ENCODE measurements at places on chromosomes 2 and 18.
A peak's percentile ranks its signal among the peaks of the same experiment; 100 is the strongest.

DNA sequence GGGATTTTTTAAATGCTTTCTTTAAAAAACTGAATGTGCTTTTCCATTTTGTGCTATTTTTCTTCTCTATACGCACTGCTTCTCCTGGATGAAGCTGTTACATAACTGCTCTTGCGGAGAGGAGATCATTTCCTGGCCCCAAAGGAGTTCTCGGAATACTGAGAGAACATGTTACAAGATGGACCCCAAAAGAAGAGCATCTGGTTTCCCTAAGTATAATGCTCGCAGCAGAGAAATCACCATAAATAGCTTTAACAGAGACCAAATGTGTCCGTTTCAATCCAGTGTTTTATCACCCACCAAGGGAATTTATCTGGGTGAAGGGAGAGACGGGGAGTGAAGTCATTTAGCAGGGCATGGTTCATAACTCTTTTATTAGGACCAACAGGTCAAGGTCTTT lies 80.1 kb downstream of the RBM43 start:
- no peak for DNase-seq

- DNase-seq = no peak
Measured at GRCh38 chr2:20169796-20170703, 54.9 kb downstream of the SDC1 start.

GRCh38 chr2:160747501-160748170 lies 254.0 kb upstream of the RBMS1 start:
- no peak for DNase-seq

DNA sequence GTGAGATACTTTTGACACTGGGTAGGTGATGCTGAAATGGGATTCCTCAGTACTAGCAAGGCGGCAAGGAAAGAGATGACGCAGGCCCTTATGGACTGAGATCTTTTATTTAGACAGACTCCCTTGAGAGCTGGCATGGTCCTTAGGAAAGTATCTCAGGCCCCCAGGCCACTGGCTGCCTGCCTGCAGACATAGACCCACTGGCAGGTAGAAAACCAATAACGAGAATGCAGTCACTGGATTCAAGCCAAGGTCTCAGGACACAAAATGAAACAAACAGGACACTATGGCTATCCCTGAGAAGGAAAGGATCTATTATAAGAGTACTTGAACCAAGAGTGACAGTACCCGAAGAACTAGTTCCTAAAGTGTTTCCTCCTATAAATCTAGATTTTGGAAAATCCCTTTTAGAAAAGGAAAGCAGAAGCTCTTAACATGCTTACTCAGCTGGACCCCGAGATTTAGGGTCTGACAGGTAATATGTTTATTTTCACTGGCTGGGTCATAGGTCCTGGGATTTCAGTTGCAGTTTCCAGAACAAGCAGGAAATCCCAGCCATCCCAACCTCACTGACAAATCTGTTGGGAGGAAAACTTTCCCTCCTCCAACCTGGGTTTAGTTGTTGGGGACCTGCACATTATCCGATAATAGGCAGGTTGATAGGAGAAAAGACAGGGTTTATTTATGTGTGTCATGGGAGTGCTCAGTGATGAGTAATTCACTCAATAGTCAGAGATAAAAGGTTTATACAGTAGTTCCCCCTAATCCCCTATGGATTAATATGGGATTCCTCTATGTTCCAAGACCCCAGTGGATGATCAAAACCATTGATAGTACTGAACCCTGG lies 44.5 kb downstream of the COMMD1 start:
- no peak for DNase-seq

- no peak for DNase-seq
Measured at GRCh38 chr2:145350011-145350410, 830.1 kb upstream of the ZEB2 start.

- no peak for DNase-seq
Measured at GRCh38 chr2:146461068-146461467, 1383.8 kb upstream of the ACVR2A start.

- no peak for DNase-seq
Measured at GRCh38 chr2:9178110-9178903, 28.3 kb upstream of the ASAP2 start.

DNA sequence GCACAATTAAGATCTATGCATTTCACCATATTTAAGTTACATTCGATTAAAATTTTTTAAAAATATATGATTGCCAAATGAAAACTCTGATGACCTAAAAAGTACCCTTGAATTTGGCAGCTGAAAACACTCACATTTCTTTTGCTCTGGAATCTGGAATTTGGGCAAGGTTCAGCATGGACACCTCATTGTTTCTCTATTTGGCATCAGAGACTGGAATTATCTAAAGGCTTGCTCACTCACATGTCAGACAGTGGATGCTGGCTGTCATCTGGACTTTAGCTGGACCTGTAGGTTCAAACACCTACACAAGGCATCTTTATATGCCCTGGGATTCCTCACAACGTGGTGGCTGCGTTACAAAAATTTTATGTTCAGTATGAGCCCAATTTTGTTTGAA lies 16.1 kb downstream of the MBOAT2 start:
- DNase-seq = no peak

GRCh38 chr2:190678444-190679162 lies 29.7 kb downstream of the NAB1 start:
- no peak for DNase-seq

DNA sequence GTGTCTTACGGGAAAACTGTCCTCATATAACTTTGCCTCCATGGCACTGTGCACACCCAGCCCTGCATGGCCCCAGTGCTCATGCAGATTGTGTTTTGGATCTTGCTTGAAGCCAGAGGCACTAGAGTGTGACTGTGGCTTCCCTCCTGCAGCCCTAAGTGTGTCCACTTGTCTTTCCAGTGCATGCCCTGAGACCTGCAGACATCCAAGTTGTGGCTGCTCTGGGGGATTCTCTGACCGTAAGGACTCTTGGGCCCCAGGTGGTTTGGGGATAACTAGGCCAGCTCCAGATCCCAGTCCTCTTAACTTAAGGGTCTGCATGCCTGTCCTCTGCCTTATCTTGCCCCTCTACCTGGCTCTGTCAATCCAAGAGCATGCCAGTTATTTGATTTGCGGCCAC lies 96.6 kb downstream of the PLB1 start:
- no peak for DNase-seq

DNA sequence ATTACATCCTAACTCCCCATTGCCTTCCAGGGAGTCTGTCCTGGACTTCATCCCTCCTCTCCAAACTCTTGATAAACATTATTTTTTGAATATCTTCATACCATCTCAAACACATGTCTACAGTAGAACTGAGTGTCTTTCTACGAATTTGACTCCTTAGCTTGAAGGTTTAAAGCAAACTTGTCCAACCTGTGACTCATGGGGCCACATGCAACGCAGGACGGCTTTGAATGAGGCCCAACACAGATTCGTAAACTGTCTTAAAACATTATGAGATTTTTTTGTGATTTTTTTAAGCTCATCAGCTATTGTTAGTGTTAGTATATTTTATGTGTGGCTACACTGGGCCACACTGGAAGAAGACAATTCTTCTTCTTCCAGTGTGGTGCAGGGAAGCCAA lies 98.1 kb downstream of the PARD3B start:
- no peak for DNase-seq

- peak; percentile 29 for DNase-seq
Measured at GRCh38 chr2:32009516-32010256, 1.1 kb downstream of the MEMO1 start.

- no peak for DNase-seq
Measured at GRCh38 chr18:48893608-48894600, 56.9 kb downstream of the SMAD7 start.

GRCh38 chr2:106664669-106665068 lies 177.5 kb downstream of the CD8B2 start:
- no peak for DNase-seq

- no peak for DNase-seq
Measured at GRCh38 chr2:186895451-186895850, 46.5 kb upstream of the ZSWIM2 start.

DNA sequence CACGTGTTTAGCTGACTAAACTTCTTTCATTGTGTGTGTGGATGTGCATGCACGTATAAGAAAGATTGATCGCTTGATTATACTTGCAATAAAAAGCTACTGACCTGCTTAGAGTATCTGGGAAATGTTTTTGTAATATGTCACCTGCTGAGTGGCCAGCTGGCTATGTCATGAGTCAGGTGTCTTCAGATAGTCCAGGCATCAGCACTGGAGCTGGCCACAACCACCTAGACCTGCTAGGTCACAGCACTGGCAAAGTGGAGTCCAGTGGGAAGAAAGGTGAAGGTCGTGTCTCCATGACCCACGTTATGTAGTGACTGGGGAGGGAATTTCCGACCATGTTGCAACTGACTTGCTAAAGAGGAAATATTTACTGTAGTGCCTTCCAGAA lies 147.0 kb downstream of the ESCO1 start:
- DNase-seq = peak; percentile 6

DNA sequence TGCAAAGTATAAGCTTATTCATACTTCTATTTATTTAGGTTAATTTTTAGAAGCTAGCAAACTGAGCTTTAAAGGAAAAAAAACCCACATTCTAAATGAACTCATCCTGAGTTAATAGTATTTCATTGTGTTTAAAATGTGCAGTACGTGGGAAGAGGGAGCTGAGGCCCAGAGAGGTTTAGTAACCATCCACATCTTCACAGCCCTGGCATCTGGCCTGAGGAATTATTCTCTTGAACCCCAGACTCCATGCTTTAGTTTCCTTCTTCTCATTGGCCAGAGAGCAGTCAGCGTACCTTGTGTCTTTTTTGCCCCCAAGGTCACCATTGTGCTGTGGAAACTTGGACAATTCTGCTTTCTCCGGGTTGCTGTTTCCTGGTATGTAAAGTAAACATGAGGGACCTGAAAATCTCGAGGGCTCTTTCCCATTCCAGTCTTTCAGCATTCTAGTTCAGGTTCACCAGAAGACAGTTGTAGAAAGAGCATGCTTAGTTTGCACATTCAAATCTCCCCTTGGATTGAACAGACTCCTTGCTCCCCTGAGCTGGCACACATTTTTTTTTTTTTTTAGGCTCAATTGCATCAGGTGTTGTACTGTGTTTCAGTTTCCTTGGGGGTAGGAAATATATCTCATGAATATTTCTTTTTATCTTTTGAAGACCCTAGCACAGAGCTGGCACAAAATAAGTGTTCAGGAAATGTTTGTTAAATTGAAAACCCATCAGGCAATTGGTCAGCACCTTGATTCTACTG lies 81.4 kb downstream of the MYCN start:
- DNase-seq = no peak

GRCh38 chr2:16656784-16657391 lies 8.7 kb downstream of the CYRIA start:
- DNase-seq = no peak

- no peak for DNase-seq
Measured at GRCh38 chr2:188512456-188512855, 220.8 kb downstream of the GULP1 start.

DNA sequence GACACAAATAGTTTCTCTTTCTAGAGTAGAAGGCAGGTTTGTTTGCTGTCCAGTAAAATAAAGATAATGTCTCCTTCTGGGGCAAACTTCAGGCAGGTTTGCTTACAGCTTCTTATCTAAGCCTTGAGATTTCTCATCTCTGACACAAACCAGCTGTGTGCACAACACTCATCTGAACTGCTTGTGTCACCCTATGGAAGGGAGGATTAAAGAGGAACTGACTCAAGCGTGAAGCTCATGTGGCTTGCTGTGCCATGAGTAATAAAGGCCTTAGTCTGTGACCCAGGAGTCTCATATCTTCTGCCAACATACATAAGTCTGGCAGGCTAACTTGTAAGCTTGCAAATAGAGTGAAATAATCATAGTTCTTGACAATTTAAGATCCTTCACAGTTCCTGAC lies 24.2 kb upstream of the CPO start:
- DNase-seq = peak; percentile 51

DNA sequence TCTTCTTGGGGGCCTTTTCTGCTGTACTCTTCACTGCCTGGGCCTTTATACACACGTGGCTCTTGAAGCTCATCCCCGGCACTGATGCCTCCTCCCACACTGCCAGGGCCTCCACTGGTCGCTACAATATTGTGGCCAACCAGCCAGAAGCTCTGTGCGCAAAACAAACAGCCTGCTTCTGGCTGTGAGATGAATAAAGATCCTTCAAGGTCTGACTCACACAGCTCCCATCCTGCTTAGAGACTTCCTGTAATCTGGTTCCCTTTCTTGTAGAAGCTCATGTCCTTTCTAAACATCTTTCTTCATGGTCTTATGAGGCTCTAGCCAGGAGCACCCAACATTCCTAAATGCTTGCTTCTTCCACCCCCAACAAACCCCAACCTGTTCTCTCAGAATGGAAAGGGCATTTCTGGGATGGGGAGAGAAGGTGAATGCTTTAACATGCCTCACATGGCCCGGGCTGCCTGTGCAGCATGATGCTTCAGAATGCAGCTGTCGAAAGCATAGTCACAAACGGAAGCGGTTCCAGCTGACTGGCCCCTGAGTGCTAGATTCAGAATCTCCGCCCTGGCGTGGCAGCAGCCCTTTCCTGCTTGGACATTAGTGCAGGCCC lies 24.6 kb downstream of the NRP2 start:
- peak; percentile 50 for DNase-seq

DNA sequence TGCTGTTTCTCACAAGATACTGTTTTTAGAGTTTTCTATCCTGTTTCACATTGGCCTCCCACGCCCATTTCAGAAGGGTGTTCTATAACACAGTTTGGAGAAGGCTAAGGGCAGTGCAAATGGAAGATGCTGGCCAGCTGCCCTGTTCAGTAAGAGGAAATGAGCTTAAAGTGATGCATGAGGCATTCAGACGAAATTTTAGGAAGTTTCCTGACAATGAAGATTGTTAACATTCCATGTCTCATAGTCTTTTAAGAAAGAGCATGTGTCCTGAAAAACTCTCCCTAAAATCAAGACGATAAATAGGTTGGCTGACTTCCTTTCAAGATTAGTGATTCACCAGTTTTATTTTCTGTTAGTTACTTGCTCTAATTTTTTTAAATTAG lies 484.2 kb upstream of the NRP2 start:
- peak; percentile 9 for DNase-seq

DNA sequence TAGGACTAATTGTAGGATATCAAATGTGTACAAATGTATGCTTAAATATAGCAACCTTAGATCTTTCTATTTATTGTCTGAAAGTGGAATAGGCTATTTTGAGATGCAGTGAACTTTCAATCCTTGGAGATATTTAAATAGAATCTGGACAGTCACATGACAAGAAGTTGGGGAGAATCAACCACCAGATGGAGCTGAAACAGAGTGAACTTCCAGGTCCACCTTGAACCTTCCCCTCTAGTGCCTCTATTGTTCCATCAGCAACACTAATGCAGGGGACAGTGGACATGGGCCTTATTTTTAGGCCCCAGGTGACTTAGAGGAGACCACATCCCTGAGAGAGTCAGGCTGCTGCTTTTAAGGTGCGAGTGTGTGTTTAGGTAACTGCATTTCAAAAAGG lies 37.0 kb upstream of the CRIM1 start:
- DNase-seq = no peak

DNA sequence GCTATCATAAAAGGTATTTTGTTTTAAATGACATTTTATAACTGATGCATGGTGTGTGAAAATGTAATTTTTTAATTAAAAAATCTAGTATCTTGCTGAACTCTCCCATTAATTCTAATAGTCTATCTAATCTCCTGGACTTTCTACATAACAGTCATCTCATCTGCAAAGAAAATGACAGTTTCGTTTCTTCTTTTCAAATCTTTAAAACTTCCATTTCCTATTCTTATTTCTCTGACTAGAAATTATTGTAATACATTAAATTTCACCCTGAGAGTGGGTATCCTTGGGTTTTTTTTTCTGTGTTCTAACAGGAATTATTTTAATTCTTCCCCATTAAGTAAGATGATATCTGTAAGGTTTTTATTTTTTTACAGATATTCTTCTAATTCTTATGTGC lies 120.1 kb downstream of the KCNF1 start:
- DNase-seq = no peak

Data from H54 (cell line).